ENCODE measurements at places on chromosomes 3 and 15.

GRCh38 chr3:58521917-58522631 is 14.9 kb downstream of the ACOX2 start:
- DNase-seq, result no peak

- DNase-seq, result no peak
These were observed 233.9 kb upstream of the ZBTB20 start for GRCh38 chr3:115380883-115381572.

- DNase-seq, result no peak
These were observed 23.1 kb downstream of the CDCP1 start for GRCh38 chr3:45123030-45123429.

- DNase-seq, result no peak
These were observed 36.4 kb upstream of the BOC start for GRCh38 chr3:113174801-113175485.

DNA sequence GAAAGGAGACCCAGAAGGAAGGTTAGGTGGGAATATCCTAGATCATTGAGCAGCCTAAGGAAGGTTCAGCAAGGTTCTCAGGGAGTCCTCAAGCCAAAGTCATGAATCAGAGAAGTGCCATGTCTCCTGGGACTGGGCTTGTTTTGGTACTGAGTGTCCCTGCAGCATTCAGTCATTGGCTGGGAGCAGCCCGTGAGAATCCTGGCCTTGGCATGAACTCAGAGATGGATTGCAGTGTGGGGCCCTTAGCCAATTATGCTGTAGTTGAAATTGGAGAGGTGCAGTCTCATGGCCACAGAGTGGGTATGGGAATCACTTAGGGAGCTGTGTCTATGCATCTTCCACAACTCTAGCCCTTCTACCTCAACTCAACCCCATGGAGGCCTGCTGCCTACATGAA is 17.0 kb upstream of the PPM1L start:
- DNase-seq, result no peak

DNA sequence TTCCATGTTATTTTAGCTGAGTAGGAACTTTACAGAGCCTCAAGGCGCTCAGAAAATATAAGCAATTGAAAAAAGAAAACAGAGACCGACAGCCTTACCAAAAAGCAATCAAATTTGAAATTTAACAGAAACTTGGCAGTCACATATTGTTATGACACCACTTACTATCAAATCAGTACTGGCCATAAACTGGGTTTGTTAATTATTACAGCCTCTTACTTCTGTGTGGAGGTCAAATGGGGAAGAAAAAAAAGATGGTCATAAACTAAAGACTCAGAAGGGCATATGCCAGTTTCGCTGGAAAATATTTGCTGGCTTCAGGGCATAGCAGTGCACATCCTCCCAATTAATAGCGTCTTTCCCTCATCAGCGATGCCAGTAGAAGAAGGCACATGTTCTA is 45.5 kb upstream of the SUCLG2 start:
- no peak for DNase-seq

DNA sequence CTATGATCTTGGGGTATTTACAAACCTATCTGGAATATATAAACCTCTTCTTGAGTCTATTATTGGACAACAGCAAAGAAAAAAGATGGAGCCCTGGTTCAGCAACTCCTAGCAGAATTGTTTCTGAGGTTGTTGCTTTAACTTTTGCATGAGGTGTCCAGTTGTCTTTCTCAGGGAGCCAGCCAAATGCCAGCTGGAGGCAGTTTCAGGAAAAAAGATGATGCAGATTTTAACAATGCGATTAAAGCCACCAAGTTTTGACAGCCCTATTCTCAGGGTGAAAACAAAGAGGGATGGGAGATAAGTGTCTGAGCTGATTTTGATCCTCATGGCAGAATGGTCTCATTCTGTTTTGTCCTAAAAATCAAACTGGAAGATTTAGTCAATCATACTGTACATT is 181.6 kb upstream of the RASGRP1 start:
- no peak for DNase-seq

DNA sequence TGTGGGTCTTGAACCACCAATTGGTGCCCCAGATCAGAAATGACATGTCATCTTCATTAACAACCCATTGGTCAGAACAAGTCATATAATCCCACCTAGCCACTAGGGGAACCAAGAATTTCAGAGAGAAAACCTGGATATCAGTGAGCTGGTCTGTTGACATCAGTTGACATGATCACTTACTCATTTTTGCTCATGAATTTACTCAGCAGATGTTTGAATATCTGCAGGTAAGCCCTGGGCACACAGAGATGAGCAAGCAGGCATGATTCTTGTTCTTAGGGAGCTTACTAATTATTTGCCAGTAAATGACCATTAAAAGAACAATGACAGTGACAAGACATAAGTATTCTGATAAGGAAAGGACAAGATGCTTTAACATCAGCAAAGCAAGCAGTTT is 64.3 kb upstream of the PLCL2 start:
- no peak for DNase-seq

DNA sequence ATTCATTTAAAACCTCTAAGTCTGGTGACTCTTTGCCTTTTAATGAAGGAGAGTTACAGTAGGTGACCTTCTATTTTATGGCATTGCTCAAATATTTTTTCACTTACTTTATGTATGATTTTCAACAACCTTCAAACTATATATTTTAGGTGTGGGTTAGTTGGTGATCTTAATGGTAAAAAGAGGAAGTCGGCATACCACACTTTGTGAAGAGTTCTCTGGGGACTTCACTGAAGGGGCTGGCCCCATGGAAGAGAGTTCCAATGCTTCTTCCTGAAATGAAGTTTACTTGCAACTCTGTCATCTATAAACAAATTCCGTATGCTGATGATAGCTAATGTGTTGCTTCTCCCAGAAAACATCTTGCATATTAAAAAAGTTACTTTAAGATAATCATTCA is 647.0 kb upstream of the SGO1 start:
- DNase-seq, result no peak

- no peak for DNase-seq
These were observed 130.2 kb upstream of the ATP2B2 start for GRCh38 chr3:10635446-10636076.

DNA sequence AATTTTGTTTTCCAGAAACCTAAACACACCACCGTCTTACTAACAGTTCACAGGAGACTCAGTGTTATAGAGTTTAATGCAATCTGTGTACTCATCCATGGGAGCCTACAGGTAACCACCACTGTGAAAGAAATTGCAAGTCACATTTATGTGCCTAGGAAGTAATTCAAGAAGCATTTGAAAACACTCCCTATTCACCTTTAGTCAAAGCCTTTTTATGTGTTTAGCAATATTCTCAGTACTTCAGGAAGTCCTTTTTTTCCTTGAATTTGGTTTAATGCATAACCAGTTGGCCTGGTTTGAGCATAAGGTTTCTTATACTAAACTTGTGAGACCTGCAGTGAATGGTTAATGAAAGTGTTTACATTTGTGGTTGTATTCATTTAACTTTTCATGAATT is 346.1 kb downstream of the CHST2 start:
- no peak for DNase-seq

- DNase-seq, result no peak
These were observed 11.5 kb upstream of the PARP14 start for GRCh38 chr3:122668930-122669730.

- no peak for DNase-seq
These were observed 299.5 kb upstream of the KCNMB2 start for GRCh38 chr3:178236555-178237277.

DNA sequence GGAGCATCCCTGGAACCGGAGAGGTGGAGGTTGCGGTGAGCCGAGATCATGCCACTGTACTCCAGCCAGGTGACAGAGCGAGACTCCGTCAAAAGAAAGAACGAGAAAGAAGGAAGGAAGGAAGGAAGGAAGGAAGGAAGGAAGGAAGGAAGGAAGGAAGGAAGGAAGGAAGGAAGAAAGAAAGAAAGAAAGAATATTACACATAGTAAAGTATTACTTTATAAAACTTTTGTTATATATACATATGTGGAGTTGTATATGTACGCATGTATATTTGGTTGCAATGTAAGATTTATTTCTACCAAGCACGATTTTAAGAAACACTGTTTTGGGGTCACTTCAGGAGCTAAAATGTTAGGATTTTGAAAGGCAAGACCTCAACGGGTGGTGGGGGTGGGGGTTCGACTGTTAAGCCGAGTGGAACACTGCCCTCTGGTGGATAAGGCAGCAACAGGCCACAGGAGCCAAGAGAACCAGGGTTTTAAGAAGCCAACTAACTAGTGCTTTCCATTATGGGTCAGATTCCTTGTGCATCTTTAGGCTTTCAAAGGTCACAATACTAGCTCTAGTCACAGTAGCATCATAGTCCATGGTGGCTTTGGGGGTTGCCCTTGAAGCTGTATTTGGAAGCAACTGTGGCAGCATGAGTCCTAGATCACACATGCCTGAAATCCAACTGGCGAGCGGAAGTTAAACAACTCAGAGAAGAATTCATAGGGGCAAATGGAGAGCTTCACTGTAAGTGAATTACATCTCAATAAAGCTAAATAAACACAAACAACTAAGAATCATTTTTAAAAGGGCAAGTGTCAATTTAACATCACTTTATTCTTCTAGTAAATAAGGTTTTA is 22.5 kb downstream of the GLB1 start:
- DNase-seq, result no peak

DNA sequence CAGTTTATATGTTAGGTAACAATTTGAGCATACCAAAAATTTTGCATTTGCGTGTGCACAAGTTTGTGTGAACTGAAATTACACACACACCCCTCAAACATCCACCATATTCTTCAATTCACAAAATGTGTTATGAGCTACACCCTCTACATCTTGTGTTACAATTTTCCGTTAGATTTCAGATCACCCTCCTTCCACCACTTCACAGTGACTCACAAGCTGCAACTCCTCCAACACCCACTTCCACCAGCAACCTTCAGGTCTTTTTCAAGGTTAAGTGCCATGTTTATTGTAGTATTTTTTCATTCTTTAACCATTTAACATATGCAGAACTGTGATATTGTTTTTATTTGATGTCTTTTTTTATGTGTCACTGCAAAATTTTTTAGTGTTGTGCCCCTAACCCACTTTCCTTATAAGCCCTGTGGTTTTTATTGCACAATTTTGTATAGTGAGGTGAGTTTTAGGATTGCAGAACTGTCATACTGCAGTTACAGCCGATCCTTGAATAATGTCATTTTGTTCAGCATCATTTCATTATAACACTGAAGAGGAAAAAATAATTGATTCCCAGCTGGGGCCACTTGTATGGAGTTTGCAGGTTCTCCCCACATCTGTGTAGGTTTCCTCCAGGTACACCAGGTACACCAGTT is 148.9 kb downstream of the PLCL2 start:
- DNase-seq, result no peak

- no peak for DNase-seq
These were observed 14.5 kb upstream of the FAN1 start for GRCh38 chr15:30889196-30889595.

DNA sequence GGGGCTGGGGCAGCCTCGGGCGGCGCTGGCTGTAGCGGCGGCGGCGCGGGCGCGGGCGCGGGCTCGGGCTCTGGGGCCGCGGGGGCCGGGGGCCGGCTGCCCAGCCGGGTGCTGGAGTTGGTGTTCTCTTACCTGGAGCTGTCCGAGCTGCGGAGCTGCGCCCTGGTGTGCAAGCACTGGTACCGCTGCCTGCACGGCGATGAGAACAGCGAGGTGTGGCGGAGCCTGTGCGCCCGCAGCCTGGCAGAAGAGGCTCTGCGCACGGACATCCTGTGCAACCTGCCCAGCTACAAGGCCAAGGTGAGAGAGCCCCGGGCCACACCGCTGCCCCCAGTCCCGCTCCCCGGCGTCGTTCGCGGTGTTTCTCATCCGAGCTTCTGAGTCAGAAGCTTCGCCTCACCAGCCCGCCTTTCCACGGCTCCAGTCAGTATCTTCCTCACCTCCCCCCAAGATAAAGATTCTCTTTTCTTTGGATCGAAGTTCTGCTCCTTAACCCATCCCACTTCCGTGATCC is 600 bp downstream of the FBXO45 start:
- peak; percentile 15 for DNase-seq

GRCh38 chr3:169628567-169628966 is 34.9 kb downstream of the MECOM start:
- no peak for DNase-seq

DNA sequence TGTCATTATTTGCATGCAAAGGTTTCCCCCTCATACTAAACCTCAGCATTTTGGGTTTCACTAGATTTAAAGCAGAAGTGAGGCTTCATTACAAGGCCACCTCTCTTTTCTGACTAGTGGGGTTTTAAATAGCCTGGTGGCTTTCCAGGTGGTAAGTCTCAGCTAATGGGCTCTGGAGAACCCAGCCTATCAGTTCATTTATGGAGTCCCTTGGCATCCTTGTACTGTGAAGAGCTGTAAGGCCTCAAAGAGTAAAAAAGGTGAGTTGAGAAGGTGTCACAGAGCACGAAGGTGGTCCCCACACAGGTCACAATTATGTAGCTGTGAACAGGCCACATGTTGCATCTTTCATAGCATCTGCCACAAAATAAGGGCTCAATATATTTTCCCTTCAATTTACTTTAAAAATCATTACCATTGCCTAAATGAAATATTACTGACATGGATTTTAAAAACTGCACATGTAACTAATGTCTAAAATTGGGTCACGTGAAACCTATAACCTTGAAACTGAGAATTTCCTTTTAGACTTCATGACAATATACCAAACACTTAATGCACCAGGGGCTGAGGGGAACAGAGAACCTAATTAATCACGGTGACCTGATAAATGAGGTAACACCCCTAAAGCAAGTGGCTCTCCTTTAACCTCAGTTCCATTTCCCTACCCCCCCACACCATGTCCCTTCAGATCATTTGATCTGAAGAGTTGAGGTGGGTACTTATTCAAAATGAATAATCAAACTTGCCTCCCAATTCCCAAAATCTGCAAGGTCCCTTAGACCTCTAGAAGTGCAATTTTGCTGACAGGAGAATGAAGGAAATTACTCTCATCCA is 1.3 kb downstream of the NGLY1 start:
- no peak for DNase-seq

DNA sequence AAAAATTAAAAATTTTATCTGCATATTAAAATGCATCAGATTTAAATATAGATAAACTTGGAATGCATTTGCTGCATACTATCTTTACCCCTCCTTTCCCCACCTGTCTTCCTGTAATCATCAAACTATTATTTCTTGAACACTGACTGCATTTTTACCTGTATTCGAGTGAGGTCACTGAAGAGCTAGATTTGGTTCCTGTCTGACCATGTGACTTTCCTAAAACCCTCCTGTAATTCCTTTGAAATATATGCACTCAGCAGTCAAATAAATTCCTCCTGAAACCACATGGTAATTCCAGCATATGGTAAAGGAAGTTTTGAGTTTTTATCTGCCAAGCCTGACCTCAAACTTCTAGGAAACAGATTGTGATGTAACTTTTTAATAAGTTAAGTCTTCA is 445.6 kb upstream of the FRG2C start:
- no peak for DNase-seq

GRCh38 chr3:196778755-196779154 is 39.1 kb downstream of the PAK2 start:
- no peak for DNase-seq

DNA sequence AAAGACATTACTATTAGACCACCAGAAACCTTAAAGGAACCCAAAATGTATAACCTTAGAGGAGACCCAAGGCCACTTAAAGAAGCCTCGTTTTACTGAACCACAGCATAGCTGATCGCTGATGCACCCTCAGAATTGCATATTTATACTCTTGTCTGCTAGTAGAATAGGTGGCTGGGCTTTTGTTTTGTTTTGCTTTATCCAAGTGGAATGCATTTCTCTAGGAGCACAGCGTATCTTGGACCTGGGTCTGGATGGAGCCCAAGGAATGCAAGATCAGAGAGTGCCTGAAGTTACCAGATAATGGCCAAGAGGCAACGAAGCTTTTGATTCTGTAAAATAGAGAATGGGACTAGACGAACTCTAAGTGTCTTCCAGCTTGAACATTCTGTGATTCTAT is 129.2 kb upstream of the COL8A1 start:
- DNase-seq, result no peak

All from renal cortex interstitium (tissue), 15 donors.